Activated naive CD8-positive, alpha-beta T cell treated with anti-CD3 and anti-CD28 coated beads for 36 hours (primary cell): ENCODE measurements at places on chromosomes 12 and 14. TPM values are rescaled to one million over a fixed set of nuclear protein-coding genes. Genes with fewer than 3 reads are reported as not detected.

Gene ZBTB42
- total RNA-seq, result 1.4 TPM

Gene GPR65
- 17.5 TPM for total RNA-seq

DNA sequence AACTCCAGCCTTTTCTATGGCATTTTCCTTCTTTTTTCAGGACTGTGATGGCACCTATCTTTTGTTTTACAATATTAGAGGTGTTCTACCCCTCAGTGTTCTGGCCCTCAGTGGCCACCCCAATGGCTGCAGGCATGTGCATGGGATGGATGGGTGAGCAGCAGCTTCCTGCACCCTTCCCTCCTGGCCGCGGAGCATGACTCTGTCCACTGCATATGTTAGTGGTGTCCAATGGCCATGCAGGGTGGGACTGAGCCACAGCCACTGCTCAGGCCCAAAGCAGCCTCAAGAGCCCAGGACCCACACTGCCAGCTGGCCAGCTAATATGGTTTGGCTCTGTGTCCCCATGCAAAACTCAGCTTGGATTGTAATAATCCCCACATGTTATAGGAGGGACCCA lies 1032.3 kb upstream of the FBXO33 start:
- DNase-seq, result no peak

DNA sequence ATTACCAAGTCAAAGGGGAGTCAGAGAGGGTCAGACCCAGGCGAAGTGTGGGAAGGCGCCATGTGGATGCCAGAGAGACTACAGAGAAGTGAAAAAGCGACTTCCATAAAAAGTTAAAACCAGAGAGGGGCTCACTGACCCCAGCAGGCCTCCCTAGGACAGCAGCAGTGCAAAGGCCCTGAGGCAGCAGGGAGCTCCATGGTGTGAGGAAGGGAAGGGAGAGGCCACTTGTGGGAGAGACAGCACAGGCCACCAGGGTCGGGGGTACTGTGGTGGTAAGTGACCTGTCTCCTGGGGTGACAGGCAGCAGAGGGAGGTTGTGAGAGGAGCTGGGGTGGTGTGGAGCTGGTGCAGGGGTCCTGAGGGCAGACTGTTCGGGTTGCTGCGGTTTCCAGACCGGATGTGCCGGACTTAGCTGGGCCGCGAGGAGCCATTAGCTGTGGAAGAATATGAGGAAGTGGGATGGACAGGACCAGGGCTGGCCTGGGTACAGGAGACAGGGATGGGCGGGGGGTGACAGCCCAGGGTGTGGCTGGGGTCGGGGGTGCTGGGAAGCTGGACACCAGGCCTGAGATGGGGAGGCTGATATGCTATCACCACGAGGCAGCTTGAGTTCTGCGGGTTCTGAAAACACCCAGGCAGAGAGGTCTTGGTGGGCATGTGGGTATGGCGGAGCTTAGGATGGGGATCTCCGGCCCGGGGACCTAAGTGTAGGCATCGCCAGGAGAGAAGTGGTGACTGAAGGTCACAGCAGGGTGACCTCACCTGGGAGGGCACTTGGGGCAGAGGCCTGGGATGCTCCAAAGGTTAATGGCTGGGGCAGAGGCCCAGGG lies 22.7 kb downstream of the SETD1B start:
- no peak for DNase-seq

- no peak for DNase-seq
These were observed 322.0 kb downstream of the AACS start for GRCh38 chr12:125387206-125387605.

DNA sequence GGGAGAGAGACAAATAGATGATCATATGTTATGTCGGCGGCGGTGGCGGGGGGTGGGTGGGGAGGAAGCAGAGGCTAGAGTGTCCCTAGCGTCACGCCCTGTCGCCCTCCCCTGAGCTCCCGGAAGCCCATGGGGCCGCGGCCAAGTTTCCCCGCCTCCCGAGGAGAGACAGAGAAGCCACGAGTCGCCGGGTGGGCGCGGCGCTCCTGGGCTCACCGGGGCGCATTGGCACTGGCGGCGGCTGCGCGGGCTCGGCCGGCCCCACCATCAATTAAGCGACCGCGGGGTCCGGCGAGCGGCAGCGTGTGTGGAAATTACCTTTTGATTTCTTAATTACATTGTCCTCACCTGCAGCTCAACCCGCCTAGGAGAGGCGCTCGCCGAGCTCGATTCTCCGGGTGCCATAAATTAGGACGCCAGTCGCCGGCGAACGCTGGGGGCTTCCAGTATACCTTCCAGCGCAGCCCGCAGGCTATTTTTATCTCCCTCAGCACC lies 119.9 kb upstream of the LHX5 start:
- peak; percentile 27 for DNase-seq

GRCh38 chr12:64688219-64688618 lies 71.0 kb downstream of the GNS start:
- DNase-seq, result no peak

DNA sequence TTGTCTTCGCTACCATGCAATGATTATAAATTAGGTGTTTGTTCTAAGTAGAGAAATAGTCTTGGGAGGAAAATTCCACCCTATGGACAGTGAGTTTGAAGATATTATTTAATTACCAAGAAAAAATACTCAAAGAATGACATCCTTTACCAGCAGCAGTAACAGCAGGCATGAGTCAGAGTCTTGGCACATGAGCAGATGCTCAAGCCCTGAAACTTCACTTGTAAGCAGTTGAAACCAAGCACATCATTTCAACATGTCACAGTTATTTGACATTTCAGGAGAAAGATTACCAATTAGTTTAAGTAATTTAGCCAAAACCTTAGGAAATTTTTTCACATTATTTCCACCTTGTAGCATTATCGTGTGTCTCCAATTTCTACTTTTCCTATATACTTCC lies 99.2 kb downstream of the C12orf50 start:
- no peak for DNase-seq
